ENCODE measurements at places on chromosomes 6 and 20.

DNA sequence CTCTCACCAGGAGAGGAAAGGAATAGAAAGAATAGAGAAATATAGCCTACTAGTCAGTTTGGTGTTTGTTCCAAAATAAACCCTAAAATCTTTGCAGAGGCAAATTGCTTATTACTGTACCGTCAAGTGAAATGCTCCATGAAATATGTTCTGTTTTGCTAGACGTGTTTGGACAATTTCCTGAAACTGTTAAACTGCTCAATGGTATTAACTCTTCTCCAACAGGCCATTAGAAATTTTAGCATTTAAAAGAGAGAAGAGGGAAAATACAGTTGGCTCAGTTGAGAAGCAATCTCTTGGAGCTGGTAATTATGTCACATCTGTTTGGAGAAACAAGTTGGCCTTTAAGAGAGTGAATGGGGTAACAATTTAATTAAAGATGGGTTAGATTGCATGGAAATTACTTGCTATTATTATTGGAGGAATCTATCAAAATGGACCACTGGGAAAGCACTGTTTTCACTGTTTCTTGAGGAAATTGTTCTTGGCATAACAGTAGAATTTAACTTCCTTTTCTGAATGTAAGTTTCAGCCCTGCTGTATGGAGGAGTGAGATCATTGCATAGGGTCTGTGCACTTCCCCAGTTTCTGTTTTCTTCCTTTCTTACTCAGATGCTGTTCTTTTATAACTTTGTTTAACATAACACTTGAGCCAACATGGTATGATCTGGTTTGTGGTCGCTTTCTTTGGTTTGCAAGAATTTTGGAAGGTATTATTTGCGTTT is 373.6 kb downstream of the PLCB1 start:
- no peak for DNase-seq

DNA sequence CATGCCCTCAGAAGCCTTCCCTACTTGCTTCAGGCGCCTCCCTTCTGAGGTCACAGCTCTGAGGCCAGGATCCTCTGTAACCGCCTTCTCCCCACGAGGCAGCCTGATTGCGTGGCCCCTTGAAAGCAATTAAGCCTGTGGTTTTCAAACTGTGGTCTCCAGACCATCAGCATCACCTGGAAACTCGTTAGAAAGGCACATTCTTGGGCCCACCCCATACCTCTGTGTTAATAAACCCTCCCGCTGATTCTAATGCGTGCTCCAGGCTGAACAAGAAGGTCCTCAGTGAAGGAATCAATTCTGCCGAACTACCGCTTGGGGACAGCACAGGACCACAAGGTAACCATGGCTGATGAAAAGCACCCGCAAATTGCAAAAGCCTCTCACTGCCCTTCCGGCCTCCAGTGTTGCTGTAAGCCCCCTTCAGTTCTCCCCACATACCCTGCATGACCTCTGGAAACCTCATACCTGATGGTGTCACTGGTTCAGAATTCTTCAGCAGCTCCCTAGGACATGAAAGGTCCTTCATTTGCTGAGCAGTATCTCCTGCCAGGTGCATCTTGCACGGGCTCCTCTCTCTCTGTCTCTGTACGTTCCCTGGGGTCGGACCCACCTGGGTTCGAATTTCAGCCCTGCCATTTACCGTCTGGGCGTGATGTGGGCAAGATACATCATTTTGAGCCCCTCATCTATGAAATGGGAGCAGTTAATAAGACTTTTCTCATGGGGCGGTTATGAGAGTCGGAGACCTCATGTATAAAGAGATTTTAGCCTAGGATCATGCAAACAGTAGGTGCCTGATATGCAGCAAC is 93.3 kb upstream of the RNF24 start:
- DNase-seq, result peak; percentile 28

- no peak for DNase-seq
These were observed 111.7 kb downstream of the TNFRSF21 start for GRCh38 chr6:47197682-47198640.

- DNase-seq, result no peak
These were observed 16.8 kb downstream of the L3MBTL3 start for GRCh38 chr6:130035211-130035610.

DNA sequence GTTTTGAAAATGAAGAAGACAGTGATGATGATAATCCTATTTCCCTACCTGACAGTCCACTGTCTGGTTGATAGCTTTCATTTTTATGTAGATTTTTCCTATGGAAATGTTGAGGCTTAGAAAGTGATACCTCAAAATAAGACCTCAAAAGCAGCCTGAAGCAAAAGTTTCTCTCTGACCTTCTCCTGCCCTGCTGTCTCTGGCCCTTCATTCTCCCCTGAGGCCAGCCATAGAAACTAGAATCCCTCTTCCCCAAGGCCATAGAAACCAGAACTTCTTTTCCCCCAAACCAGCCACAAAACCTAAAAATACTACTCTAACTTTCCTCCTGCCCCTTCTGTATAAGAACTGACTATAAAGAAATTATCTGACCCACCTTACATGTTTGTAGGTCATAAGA is 52.6 kb upstream of the GCM1 start:
- no peak for DNase-seq

DNA sequence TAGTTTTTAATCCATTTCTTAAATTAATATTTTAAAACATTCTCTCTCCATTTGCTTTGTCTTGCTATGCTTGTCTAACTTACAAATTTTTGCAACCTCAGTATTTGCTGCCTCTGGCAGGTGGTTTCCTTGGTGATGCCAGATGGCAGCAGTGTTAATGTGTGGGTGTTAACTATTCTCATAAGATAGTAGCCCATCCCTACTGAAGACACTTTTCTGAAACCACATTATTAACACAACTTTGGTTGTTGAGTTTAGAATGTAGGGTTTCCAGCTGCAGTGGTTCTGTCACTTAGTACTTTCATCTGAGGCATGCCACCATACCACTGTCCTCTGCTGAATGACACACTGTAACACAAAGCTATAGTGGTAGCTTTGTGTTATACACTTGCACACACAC is 75.1 kb downstream of the MYO6 start:
- no peak for DNase-seq

DNA sequence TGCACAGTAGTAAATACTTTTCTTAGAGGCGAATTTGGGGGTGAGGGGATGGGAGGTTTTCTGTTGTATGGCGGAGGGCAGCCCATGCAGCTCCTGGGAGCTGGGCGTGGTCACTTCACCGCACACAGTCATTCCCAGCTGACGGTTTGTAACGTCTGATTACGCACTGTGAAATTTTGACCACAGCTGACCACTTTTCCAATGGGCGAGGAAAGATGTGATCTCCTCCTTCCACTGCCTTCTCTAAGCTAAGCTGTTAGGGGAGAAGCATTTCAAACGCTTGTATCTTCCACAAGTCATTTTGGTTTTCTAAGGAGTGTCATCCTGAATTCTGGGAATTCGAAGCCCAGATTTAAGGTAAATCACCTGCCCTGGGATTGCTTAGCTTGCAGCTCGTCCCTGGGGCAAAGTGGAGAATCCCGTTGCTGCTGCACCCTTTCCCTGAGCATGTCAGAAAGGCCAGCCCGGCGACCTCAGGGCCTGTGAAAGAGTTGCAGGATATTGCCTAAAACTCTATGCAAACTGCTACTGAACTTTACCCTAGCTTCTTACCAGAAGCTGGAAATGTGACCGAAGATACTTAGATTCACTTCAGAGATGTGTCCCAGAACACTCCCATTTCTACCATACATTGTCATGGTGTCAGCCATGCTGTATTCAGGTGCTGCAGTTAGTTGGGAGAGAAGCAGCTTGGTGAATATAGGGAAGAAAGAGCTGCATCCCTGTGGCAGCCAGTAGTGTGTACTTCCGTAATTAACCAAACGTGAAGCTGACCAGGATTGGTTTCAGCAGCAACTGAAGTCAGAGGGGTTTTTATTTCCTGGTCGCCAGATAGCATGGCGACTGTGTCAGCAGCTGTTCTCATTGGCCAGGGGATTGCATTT is 58.9 kb downstream of the RREB1 start:
- DNase-seq, result no peak

GRCh38 chr6:978937-979685 is 286.2 kb upstream of the EXOC2 start:
- no peak for DNase-seq

DNA sequence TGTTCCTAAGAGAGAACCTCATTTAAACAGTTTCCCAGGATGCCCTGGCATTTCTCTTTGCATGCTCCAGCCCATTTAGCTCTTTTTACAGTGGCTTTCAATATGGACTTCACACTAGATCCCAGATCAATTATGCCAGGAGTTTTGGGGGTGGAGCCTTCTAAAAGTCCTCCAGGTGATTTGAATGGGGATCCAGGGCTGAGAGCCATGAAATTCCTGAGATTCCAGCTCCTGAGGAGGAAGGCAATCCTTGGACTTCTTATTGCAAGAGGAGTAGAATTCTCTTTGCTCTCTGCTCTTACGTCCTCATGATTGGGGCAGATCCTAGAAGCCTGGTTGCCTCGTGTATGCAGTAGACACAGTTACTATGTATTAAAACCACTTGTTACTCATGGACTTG is 184.2 kb downstream of the DHX35 start:
- no peak for DNase-seq

- DNase-seq, result no peak
These were observed 13.3 kb downstream of the FRK start for GRCh38 chr6:116047173-116047933.

- no peak for DNase-seq
These were observed 73.4 kb upstream of the NOX3 start for GRCh38 chr6:155528982-155529453.

DNA sequence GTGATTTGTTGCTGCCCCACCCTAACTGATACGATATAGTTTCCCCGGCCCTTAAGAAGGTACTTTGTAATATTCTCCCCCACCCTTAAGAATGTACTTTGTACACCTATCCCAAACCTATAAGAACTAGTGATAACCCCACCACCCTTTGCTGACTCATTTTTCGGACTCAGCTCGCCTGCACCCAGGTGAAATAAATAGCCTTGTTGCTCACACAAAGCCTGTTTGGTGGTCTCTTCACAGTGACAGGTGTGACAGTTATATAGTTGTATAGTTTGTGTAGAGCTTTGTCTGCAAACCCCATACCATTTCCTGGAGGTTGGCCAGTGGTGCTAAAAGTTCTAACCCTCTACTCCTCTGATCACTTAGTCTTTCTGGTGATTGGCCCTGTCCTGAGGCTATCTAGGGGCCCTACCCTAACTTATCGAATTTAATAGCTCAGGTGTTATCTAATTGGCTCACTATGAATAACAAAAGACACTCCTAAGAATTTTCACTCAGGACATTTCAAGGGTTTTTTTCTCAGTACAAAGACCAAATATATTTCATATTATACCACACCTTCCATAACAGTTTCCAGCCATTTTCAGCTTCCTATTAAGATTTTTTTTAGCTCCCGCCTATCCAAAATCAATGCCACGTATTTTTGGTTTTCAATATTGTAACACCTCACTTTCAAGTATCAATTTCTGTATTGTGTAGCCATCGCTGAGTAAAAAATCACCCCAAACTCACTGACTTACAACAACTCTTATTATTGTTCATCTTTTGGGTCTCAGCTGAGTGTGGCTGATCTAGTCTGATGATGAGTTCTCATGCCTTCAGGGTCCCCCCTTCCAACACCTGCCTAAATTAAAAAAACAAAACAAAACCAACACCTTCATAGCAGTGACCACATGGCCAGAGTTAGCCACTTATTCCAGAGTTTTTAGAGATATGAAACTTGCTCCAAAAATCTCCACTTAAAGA is 9.8 kb upstream of the BTN1A1 start:
- no peak for DNase-seq

GRCh38 chr6:53461696-53462095 is 83.2 kb downstream of the GCLC start:
- no peak for DNase-seq

DNA sequence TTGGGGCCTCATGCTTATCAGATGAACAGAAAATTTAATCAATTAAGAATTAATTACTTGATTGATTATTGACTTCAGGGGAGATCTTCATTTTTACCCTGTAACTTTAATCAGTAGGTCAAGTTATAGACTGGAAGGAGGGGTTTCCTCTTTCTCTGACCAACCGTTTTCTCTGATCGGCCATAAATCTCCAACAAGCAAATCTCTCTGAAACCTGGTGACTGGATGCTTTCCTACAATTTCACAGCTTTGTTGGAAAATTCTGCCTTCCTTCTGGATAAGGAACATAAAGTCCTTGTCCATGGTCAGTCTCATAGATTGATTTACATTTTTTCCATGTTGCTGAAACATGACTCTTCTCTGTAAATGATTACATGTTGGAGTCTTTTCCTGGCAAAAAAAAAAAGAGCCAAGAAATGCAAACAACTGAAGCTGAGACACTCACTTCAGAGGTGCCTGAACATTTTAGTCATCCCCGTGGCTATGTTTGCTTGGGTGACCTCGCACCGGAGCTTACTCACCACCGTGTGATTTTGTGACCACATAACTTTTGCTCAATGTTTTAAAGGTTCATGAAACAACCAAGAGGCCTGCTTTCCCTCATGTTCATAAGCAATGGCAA is 31.0 kb downstream of the IRF4 start:
- no peak for DNase-seq

- DNase-seq, result no peak
These were observed 24.6 kb downstream of the MYLK4 start for GRCh38 chr6:2725999-2726567.

DNA sequence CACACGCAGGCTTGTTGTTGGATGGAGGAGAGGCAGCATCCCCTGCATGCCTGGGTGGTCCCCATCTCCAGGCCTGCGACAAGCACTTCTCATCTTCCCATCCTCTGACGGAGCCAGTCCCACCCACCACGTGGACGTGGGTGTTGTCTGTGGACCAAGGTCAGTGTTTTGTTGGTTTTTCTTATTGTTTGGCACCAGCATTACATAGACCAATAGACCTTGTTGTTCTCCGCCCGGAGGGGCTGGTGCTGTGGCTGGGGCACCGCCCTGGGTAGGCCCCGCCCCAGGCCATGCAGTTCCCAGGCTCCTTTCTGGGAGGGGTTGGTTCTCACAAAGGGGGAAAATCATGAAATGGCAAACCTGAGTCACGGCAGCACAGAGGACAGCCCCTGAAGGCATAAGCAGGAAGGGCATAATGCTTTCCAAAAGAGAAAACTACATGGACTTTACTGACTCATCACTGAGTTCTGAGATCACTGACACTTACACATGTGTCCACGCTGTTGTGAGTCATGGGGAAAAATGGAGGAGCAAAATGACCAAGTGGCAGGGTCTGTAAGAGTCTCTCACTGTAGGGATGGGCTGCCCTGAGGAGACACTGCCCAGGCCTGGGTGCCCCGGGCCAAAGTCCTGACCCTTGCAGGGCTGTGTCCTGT is 90.8 kb downstream of the THBS2 start:
- no peak for DNase-seq

GRCh38 chr6:94127716-94128115 is 708.4 kb upstream of the EPHA7 start:
- DNase-seq, result no peak

Data from stimulated activated CD4-positive, alpha-beta T cell treated with anti-CD3 and anti-CD28 coated beads, Interleukin-1b, Interleukin-23, amount 100 ng/mL, for 24 hours (primary cell).